ENCODE measurements at places on chromosomes 5 and 9.
A peak's percentile ranks its signal among the peaks of the same experiment; 100 is the strongest.

- DNase-seq, result no peak
Observed at GRCh38 chr5:139390639-139391569, 1.2 kb upstream of the MZB1 start.

DNA sequence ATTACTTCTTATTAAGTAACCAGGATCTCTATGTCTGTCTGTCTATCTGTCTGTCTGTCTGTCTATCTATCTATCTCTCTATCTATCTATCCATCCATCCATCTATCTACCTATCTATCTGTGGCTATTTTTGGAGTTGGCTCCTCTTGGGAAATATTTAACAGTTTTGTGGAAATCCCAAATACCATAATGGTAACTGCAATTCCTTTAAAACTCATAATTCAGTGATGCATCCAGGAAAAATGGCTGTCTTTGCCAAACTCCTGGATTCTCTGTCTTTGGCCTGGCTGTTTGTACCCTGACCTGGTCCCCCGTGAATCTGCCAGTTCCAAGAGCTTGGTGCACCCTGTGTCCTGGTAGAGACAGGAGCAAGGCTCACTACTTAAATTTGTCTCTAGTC, 197.0 kb downstream of the PCSK1 start:
- DNase-seq, result peak; percentile 28

- no peak for DNase-seq
Observed at GRCh38 chr9:99660191-99660636, 161.5 kb upstream of the NR4A3 start.

- peak; percentile 59 for DNase-seq
Observed at GRCh38 chr5:86866036-86866435, 248.3 kb downstream of the COX7C start.

DNA sequence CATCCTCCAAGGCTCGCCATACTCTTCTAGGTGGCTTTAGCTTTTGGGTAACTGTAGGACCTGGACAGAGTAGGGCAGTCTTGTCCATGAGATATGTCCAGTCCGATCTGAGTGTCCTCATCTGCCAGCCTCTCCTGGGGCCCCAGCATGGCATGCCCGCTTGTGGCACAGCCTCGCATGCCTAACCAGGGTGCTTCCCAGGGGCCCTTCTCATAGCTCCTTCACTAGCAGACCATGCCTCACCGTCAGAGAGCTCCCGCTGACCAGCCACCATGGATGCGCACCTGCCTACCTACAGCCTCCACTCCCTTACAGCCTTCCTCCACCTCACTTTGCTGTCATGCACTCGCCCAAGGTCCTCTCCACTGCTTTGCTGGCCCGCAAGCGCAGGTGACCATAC, 60.6 kb upstream of the FNIP1 start:
- DNase-seq, result no peak

DNA sequence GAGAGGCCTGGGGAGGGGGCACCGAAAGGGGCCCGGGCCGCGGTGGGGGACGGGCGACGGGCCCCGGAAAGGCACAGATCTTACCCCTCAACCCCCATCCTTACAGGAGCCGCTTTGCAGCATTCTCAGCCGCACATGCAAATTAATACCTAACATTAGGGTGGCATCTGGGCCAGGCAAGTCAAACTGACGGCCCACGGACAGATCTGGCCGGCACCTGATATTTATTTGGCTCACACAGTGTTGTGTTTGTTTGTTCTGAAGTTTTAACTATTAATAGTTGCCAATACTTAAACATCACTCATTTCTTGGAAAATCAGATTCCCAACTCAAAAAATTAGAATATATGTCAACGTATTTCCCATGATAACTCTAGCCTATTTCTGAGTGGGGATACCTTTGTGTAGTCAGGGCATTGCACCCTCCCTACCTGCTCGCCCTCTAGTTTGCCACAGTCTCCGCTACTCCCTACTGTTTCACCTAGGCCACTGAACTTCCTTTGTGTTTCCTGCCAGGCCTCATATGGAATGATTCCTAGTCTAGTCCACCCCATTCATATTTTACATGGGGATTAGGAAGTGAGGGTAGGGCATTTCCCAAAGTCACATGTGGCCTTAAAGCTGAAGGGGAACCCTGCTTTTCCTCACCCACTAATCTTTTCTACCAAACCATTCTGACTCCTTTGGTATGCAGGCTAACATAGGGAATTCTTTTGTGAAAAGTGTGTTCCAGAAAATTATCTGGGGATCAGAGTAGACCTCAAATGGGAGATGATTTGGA, 71.9 kb upstream of the LARP1 start:
- DNase-seq, result no peak

DNA sequence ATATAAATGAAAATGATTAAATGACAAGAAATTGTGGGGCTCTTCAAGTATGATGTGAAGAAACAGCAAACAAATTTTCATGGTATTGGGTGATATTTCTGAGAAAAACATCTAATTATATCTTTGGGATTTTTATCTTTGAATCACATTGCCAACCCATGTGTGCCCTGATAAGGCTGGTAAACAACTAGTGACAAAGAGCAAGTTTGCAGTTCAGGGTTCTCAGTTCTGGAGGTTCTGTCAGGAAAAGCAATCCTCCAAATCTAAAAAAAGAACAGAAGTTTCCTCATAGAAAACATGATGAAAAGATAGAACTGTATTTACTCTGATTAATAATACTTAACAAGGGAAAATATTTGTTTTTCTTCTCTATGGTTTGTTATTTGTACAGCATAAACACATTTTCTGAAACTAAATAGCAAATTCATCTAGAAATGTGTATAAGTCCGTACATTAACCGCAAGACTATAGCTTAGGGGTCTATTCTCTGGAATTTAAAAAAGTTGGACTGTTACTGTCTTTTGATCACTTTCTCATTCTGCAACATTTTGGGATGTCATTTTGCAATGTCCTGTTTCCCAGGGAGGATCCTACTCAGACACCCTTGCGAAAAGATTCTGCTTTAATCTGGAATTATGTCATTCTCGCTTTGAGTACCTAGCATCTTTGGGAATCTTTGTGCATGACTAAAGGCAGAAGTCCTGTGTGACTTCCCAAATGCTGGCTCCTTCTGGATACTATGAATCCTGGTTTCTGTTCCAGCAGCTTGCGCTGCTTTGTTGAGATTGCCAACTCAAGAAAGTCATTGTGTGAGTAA, 308.5 kb downstream of the ADGRV1 start:
- DNase-seq, result peak; percentile 22

DNA sequence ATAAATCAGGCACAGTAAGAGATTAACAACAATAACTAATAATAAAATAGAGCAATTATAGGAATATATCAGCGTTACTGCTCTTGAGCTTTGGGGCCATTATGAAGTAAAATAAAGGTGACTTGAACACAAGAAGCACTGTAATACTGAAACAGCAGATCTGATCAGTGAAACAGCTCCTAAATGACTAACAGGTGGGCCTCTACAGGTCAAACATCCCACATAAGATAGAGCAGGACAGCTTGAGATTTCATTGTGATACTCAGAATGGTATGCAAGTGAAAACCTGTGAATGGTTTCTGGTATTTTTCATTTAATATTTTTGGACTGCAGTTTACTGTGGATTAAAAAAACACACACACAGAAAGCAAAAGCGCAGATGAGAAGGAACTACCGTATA, 24.0 kb upstream of the MAP3K1 start:
- no peak for DNase-seq

DNA sequence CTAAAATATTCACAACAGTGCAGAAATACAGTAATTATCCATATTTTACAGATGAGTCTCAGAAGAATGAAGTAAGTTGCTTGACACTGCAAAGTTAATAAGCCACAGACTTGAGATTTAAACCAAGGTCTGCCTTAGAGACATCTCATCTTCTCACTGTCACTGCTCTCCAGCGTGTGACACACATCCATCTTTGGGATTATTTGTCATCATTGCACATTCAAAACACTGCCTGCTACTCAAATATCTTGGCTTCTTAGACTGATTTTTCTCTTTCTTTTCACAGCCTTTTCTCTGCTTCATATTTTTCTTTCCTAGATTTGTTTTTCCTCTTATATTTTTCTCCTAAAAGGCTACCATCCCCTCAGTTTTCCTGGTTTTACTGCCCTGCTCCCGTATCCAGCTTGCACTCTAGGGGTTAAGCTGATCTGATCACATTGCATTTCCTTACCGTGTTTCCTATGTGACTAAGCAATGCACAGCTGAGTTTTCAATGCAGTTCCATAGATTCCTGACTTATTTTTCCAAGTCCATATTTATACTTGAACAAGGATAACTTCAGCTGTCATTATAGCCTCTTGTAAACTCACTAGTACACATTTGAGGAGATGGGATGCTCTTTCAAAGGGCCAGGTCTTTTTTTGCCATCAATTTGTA, 353.0 kb downstream of the PLK2 start:
- no peak for DNase-seq

- peak; percentile 59 for DNase-seq
Observed at GRCh38 chr9:36154331-36154952, 14.7 kb upstream of the CCIN start.

GRCh38 chr5:91365498-91365897, 17.6 kb downstream of the ARRDC3 start:
- DNase-seq, result no peak

- no peak for DNase-seq
Observed at GRCh38 chr9:125999504-125999881, 252.3 kb downstream of the PBX3 start.

- no peak for DNase-seq
Observed at GRCh38 chr5:72507907-72508238, 663 bp upstream of the ZNF366 start.

DNA sequence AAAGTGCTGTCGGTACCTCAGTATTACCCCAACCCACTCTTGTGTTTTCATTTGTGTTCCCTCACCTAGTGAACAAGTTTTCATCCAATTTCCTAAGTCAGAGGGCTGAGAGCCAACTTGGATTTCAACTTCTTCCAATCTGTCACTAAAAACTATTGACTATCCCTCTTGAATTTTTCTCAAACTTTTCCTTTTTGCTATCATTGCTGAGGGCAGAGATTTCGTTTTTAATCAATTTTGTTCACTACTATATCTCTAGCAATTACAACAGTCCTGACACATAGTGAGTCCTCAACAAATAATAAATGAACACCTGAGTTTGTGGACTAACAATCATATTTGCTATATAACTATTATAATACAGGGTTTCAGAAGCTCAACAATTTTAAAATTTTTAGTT, 29.0 kb downstream of the MEIKIN start:
- no peak for DNase-seq

- DNase-seq, result no peak
Observed at GRCh38 chr5:14082973-14083372, 60.2 kb upstream of the TRIO start.

GRCh38 chr5:147689426-147689825, 93.1 kb downstream of the JAKMIP2 start:
- no peak for DNase-seq

DNA sequence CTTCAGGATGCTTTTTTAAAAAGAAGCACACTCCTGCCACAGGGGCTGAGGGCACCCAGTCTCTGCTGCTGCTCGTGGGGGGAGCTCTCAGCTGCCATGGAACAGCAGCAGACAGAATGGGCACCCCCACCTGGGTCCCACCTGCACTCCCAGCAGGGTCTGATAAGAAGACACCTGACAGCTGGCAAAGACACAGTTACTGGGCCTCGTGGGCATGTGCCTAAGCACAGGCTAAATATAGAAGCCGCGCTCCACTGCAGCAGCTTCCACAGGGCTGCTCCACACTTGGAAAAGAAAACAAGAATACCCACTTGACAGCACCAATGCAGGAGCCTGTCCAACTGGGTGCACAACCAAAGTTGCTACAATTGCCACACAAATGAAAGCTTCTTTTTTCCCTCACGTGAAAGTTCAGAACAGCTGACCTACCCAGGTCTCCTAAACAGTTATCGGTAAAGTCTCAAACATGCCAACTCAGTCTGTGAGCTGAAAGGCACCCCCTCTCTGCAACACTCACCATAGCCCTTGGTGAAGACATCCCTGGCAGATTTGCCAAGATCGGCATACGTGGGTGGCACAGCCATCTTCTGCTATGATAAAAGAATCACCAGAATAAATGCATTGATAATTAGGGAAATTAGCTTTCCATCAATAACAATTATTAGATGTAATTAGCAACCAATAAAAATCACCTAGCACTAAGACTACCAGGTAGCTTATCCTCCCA, 12.2 kb downstream of the VDAC1 start:
- no peak for DNase-seq

DNA sequence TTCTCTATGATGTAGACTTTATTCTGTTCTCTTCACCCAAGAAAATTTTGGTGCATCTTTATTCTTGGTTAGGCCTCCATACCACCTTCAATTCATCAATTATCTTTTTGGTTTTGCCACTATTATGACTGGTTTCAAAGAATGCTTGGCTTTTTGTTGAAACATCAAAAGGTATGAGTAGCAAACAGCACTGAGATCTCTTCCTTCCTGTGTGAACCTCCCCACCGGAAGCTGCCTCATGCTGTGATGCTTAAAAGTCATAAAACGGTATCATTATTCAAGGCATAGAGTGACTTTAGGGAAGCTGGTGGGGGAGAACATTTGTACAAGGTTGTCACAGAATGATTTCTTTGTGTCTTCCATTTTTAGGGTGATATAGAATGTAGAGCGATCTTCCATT, 70.6 kb downstream of the IQGAP2 start:
- DNase-seq, result no peak

GRCh38 chr5:90558344-90559192, at the start of gene ADGRV1:
Gene ADGRV1 (plus strand): TSS chr5:90558797. CDS start chr5:90558896, 99 bp downstream.
- DNase-seq, result peak; percentile 59

GRCh38 chr5:22852807-22853660, at the start of gene CDH12:
Gene CDH12 (minus strand): TSS chr5:22853344.
- DNase-seq, result peak; percentile 37

- no peak for DNase-seq
Observed at GRCh38 chr5:67493676-67494075, 297.1 kb upstream of the CD180 start.

GRCh38 chr5:8993031-8993430, 552.8 kb downstream of the SEMA5A start:
- no peak for DNase-seq

DNA sequence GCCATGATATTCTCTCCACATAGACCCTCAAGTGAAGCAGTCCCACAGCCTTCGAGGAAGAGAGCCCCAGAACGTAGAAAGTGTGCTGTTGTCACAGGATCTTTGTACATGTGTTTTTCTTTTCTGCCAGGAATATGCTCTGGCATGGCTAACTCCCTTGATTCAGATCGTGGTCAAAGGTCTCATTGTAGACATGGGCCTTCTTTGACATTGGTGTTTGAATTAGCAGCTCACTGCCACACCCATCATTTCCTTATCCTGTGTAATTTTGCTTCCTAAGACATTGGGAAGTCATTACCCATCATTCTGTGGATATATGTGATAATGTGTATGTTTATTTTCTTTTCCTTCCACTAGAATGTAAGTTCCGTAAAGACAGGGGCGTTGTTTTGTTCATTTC, 25.5 kb downstream of the MTRR start:
- DNase-seq, result no peak

DNA sequence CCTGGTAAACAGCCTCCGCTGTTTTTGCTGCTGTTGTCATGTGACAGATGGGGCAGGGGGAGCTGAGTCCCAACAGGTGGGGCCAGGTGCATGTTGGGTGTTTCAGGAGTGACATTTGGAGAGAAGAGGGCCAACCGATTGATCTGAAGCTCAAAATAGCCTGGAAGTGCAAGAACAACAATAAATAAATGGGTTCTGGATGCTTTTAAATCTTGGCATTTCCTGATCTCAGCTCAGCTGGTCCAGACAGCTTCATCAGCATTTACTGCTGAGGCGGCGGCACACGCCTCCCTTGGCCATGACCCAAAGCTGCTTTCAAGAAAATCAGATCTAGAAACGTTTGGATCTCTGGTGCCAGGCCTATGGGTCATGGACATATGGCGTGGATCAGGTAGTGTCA, 70.5 kb downstream of the PPARGC1B start:
- DNase-seq, result no peak

- DNase-seq, result no peak
Observed at GRCh38 chr9:105065098-105066088, 137.4 kb upstream of the ABCA1 start.

GRCh38 chr9:119368681-119369581, at the start of gene BRINP1:
Gene BRINP1 (minus strand): TSS chr9:119369435. CDS start chr9:119313355, 56,080 bp downstream.
- peak; percentile 64 for DNase-seq

All from MG63 (cell line).